ENCODE measurements at places on chromosomes 3 and 15. TPM values are rescaled to one million over a fixed set of nuclear protein-coding genes. Genes with fewer than 3 reads are reported as not detected.
A peak's percentile ranks its signal among the peaks of the same experiment; 100 is the strongest.

- no peak for DNase-seq
Measured at GRCh38 chr3:117856354-117856753, 1146.8 kb downstream of the TUSC7 start.

Gene EFHB
- total RNA-seq = 1.6 TPM

Gene ZBTB20
- 7.7 TPM for total RNA-seq

Gene RETNLB
- not detected for total RNA-seq

Gene LINGO1
- not detected for total RNA-seq

DNA sequence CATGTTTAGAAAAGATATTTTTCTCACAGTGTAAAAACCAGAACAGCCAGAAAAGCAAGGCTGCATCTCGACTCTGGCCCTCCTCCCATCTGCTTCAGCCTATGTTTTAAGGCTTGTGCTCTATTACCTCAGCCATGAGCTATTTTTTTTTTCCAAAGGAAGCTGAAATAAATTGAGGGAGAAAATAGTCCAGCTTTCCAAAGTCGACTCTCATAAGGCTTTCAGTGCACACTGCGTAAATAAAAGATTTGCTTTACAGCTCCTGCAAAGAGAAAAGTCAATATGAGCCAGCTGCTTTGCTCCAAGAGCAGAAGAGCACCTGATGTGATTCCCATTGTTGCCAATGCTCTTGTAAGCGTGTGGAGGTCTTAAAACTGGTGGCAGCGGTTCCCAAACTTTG lies 26.7 kb downstream of the SCG3 start:
- DNase-seq = no peak

- DNase-seq = no peak
Measured at GRCh38 chr15:99467853-99468464, 97.8 kb upstream of the MEF2A start.

Gene NANOGP8
- not detected for total RNA-seq

Gene SPINK8
- total RNA-seq = not detected

Gene LRRC58
- 50.5 TPM for total RNA-seq

Gene DNAH1
- total RNA-seq = 0.78 TPM

DNA sequence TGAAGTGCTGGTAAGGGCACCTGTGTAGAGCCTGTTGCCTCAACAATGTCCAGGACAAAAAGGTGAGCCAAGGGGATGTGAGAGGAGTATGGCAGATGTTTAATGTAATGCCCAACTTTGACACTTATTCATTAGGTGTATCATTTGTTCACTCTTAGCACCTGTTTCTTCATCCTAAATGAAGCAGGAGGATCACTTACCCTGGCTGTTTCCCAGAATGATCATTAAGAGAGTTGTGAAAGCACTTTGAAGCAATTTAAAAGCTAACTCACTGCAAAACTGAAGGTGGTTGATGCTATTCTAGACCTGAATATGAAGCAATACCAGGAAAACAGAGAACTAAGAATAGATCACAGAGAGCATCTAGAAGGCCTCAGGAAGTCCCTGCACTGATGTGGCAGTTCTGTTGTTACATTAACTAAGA lies 3.4 kb upstream of the HHLA2 start:
- no peak for DNase-seq

DNA sequence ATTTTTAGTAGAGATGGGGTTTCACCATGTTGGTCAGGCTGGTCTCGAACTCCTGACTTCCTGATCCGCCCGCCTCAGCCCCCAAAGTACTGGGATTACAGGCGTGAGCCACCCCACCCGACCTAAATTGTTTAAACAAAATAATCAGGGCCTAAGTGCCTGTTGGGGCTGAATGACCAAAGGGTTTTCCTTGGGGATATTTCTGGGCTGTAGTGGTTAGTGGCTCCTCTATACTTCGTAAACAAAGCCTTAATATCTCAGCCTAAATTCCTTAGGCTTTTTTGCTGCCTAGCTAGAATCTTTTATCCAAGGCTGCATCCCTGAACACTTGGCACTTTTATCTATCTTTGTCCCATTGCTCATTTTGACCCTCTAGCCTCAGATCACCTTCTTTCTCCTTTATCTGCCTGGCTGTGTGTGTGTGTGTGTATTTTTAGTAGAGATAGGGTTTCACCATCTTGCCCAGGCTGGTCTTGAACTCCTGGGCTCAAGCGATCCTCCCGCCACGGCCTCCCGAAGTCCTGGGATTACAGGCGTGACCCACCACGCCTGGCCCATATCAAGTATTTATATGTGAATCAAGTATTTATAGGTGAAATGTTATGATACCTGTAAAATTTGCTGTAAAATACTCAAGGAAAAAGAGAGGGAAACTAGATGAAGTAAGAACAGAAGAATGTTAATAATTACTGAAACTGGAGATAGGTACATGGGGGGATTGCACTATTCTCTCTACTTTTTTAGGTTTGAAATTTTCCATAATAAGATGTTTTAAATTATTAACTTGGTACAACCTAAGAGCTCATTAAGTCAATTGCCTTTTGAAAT lies 1.8 kb downstream of the NUSAP1 start:
- DNase-seq = no peak

DNA sequence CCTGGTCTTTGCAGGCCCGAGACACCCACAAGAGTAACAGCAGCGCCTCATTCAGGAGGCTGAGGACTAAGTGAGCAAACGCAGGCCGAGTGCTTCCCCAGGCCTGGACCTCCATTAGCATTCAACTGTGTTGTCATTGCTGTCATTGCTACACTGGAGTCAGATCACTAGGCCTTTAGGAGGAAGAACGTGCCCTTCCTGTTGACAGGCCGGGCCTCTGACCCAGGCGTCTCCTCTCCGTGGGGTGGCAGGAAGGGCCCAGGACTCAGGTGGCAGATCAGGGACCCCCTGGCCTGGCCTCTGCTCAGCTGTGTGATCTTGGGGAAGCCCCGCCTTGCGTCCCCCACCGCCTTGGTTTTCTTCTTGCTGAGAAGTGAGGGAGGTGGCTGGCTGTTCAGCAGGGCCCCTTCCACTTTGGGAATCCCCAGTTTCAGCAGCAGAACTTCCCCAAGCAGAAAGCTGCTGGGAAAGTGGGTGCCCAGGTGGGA lies 19.1 kb downstream of the ZDHHC19 start:
- DNase-seq = no peak

- peak; percentile 53 for DNase-seq
Measured at GRCh38 chr3:189953551-189953950, 167.1 kb downstream of the P3H2 start.

DNA sequence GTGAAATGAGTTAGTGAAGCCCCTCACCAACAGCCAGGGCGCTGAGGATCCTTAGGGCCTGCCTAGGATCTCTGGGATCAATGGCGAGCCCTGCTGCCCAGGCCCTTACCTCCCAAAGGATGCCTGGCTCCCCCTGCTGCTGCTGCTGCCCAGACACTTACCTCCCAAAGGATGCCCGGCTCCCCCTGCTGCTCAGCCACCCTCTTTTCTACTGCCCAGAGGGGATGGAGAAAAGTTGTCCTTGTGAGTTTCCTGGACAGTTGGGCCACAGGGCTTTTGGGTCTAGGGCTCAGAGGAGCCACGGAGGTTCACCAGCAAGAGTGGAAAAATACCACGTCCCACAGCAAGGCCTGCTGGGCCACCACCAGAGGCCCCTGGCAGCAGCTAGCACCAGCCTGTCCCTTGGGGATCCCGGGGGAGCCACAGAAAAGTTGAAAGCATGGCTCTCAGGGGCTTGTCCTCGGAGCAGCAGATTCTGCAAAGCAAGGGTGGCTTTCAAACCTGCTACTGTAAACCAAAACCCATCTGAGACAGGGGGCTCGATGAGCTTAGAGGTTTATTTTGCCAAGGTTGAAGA lies 59.4 kb downstream of the SLC6A6 start:
- DNase-seq = peak; percentile 47

DNA sequence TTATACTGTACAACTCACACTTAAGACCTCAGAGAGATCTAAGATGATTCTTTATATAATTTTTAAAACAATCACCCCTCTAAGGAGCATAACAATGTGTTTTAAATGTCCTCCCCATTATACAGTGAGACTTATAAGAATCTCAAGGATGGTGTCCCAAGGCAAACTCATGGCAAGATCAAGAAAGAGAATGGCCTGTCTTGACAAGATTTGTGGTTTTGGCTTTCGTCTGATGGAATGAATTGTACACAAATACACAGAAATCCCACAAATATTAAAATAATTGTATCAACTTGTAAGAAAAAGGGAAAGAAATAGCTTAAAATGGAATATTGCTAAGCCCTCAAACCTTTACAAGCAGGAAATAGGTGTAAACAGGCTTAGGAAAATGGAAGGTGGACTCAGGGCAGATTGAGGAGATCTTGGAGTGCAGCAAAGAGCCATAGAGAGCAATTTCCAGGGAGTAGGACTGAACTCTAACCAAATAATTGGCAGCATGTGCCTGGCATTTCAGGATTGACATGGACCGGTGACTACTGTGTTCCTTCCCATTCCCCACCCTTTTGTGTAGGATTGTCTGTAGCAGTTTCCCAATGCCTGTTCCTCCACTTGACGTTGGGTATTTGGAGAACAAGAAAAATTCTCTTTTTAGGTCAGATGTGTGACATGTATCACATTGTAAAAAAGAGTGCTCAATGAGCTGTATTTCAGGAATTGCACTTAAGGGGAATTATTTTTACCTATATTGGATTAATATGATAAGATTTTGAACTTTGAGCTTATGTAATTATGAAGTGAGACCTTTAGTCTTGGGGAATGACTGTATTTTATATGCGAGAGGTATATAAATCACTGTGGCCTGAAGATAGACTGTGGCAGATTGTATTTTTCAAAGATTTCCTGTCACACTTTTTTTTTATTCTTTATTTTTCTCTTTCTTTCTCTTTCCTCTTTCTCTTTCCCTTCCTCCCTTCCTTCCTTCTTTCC lies 317.8 kb upstream of the SLITRK3 start:
- DNase-seq = no peak

DNA sequence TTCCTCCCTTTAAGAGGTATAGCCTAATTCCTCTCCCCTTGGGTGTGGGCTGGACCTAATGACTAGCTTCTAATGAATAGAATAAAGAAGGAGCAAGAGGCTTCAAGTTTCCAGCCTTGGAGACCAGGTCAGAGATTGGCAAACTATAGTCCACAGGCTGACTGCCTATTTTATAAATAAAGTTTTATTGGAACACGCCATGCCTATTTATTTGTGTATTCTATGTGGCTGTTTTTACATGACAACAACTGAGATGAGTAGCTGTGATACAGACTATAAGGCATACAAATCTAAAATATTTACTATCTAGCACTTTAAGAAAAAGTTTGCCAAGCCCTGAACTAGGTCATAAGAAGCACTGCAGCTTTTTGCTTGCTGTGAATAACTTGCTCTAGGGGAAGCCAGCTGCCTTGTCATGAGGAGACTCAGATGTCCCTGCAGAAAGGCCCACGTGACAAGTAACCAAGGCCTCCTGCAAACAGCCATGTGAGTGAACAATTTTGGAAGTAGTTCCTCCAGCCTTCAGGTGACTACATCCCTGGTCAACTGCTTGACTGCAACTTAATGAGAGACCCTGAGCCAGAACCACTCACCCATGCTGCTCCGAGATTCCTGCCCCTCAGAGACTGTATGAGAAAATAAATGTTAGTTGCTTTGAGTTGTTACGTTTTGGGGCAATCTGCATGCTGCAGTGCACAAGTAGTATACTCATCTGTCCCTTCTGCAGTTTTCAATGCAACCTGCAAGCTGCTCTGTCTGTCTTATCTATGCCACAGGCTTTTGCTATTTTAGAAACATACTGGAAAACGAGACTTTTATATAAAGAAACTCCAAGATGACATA lies 21.1 kb upstream of the MAP3K13 start:
- peak; percentile 7 for DNase-seq

DNA sequence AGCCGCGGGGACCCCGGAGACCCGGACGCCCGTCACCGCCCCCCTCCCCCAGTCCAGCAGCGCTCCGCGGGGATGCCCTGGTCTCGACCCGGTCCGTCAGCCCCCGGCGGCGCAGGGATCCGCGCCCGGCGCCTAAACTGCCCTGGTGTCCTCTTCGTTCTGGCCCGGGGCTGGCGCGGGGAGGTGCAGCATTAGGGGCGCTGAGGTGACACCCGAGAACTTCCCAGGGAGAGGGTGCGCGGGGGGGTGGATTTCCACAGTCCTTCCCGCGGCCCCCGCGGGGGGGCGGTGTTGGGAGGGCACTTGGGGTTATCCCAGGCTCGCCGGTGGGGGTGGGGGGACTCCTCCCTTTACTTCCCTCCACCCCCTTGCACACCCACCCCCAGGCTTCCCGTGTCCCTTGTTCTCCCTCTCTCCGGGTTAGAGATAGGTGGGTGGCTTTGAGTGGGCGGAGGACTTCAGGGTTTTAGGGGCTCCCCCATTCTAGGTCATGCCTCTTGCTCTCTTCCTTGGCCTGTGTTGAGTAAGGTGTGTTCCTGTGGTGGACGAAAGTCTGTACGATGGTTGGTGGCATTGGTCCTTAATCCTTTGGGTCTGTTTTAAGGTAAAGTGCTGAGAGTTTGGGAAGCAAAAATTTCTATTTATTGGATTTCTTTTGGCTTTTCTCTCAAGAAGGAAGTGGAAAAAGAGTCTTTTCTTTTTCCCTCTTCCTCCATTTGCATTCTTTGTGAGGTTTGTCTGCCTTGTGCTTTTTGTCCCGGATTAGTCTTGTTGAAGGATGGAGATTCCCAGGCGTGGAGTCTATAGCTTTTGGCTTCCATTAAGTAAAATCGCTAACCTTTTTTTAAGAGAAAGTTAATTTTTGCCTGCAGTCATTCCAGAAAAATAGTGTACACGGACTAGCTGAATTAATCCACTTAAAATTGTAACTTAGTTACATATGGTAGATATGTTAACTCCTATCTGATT lies 811 bp downstream of the SKIL start:
- DNase-seq = peak; percentile 77
